SK-N-DZ (cell line): ENCODE measurements at places on chromosomes 2 and 18.

DNA sequence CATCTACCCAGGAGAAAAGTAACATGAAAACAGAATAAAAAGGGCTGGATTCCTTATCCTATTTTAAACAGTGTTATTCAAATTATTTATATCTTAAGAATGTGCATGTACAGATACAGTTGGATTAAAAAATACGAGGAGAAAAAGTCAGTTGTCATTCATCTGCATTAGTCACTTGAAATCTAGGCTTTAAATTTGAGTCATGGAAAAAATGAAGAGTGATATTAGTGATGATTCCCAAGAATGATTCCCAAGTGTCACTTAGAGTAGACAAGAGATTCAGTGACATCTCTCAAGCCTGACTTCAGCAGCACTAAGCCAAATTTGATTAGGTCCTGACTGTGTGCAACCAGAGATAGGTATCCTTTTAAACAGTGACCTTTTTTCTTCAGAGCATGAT lies 394.2 kb downstream of the IRS1 start:
- no peak for DNase-seq

GRCh38 chr2:47485751-47486300 lies 82.9 kb downstream of the MSH2 start:
- no peak for DNase-seq

DNA sequence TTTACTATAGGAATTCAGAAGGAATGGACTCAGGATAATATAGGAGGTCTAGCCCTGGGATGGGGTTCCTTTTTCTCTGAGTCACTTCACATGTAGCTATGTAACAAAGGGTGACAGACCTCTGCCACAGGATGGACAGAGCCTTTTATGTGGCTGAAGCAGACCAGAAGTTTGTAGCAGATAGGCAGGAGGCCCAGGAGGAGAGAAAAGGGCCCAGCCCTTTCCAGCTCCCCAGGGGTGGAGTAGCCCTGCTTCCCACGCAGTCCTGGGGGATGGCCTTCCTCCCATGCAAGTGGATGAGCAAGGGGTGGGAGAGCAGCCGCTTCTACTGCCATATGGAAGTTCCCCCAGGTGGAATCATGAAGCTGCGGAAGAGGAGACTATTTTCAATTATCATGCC lies 40.3 kb downstream of the ARMC9 start:
- no peak for DNase-seq

GRCh38 chr2:42010743-42011298 lies 37.0 kb upstream of the PKDCC start:
- no peak for DNase-seq

- DNase-seq, result no peak
These were observed 77.5 kb upstream of the HK2 start for GRCh38 chr2:74756356-74756890.

GRCh38 chr2:8249141-8249540 lies 432.7 kb upstream of the ID2 start:
- DNase-seq, result no peak

DNA sequence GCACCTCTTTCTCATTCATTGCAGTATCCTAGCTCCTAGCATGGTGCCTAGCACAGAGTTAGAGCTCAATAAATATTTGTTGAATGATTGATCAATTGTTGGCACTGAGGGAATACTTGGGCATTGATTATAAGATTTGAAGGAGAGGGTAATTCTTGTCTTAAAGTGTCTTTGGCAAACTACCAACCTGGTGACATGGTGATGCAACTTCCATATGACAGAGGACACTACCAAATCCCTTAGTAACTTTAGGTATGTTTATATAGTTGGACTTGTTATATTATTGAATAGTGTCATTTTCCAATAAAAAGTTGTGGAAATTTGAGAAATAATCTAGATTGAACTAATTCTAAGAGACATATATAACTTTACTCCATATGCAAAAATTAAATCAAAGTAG lies 58.6 kb upstream of the CHMP1B start:
- DNase-seq, result no peak

GRCh38 chr18:13638719-13639595 lies 87.4 kb downstream of the FAM210A start:
- no peak for DNase-seq

- DNase-seq, result peak; percentile 10
These were observed 563.9 kb downstream of the DCC start for GRCh38 chr18:52903857-52904256.

DNA sequence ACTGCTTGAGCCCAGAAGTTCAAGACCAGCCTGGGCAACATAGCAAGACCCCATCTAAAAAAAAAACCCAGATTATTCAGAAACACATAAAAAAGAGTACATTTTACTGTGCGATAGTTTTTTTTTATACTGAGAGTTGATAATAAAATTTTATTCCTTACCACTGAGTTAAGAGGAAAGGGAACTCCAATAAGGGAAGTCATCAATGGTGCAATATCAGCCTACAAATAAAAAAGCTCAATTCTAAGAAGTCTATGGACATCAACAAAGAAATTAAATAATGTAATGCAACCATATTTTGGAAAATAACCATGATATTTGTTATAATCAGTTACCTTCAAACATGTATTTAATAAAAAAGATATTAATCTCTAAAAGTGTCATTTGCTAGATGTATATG lies 46.6 kb downstream of the PIGN start:
- no peak for DNase-seq

DNA sequence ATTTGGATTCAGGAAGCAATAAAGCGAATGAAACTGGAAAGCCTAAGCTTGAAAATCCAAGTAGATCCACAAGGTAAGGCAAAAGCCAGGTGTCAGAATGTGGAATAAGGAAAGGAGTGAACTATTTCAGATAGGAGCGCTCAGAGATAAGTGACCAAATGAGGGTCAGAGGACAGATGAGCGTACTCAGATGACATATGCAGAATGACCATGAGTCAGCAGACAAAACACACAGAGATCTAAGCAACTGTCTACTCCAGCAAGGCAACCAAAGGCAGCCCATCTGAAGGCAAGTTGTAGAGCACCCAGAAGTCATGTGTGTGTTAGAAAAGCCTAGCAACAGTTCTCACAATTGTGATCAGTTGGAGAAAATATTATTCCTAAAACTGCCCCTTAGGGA lies 548.4 kb upstream of the FSHR start:
- DNase-seq, result no peak

- no peak for DNase-seq
These were observed 73.5 kb downstream of the MGAT5 start for GRCh38 chr2:134327367-134327766.

GRCh38 chr2:109098251-109098920 lies 30.6 kb upstream of the SH3RF3 start:
- no peak for DNase-seq

GRCh38 chr2:172986040-172986439 lies 89.6 kb upstream of the MAP3K20 start:
- DNase-seq, result no peak

- peak; percentile 58 for DNase-seq
These were observed 110.4 kb upstream of the RAB27B start for GRCh38 chr18:54717673-54718407.

GRCh38 chr18:33844232-33844631 lies 266.2 kb downstream of the ASXL3 start:
- DNase-seq, result no peak

DNA sequence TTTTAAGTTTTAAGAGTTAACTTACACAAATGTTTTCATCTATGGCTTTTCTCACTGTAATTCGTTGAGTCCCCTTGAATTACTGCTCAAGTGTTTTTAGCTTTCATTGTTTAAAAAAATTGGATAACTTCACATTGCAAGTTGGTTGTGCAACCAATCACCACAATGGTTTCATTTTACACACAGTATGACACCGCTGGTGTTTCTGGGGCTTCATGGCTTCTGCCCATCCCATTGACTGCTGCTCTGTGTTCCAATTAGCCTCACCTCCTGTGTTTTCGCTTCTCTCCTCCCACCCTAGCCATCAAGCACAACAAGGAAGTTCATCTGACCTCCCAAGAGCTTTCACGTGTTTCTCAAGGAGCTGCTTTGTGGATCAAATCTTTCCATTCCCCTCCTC lies 199.1 kb upstream of the CHAC2 start:
- DNase-seq, result no peak

DNA sequence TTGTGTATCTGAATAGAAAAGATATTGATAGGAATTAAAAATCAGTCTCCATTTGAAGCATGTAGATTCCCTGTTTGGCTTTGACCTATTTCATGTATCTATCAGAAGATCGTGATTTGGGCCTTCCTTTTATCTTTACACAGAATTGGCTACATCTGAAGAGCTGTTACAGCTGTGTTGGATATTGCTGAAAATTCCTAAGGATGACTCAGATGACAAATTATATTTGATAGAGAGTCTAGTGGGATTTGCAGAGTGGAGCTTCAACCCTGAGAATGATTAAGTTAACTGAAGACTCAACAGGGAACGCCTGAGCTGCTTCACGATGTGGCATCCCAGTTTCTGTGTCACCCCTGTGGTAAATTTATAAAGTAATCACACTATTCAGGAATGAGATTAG lies 4.9 kb upstream of the COL3A1 start:
- no peak for DNase-seq

DNA sequence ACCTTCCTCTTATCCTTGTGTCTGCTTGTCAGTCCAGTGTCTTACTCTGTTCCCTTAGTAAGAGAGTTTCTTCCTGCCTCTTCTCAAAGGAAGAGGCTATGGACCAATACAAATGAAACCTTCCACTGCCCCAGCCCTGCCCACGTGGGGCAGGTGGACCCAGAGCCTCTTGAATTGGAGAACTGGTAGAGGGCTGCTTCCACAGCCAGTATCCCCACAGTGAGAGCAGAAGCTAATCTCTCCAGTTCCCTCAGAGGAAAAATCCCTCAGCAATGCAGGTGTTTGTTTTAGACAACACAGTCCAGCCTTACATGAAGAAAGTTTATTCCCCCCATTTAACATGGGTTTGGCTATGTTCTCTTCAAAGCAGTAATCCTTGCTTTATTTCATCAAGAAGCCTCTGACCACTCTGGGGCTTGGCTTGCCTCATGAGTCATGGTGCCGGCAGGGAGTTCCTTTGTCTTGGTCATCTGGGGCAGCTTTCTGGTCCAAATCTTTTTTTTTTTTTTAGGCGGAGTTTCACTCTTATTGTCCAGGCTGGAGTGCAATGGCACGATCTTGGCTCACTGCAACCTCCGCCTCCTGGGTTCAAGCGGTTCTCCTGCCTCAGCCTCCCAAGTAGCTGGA lies 6.5 kb upstream of the CYBRD1 start:
- no peak for DNase-seq

- DNase-seq, result no peak
These were observed 244.5 kb upstream of the EPHA4 start for GRCh38 chr2:221816566-221816965.

- DNase-seq, result no peak
These were observed 101.3 kb upstream of the SALL3 start for GRCh38 chr18:78878335-78878734.

DNA sequence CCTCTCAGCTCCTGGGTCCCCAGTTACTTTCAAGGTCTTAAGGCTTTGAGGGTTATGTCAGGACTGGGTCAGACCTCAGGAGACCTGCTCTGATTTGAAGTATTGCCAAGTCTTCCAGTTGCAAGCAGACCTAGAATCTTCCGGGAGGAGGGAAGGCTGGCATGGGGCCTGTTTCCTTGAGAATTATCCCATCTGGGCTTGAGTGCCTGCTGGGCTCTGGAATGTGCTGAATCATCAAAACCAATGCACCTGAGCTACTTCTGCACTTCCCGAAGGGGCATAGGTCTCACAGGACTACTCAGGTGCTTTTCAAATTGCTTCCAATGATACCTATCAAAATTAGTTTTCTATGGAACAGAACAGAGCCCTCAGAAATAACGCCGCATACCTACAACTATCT lies 327.3 kb downstream of the XIRP2 start:
- DNase-seq, result no peak

DNA sequence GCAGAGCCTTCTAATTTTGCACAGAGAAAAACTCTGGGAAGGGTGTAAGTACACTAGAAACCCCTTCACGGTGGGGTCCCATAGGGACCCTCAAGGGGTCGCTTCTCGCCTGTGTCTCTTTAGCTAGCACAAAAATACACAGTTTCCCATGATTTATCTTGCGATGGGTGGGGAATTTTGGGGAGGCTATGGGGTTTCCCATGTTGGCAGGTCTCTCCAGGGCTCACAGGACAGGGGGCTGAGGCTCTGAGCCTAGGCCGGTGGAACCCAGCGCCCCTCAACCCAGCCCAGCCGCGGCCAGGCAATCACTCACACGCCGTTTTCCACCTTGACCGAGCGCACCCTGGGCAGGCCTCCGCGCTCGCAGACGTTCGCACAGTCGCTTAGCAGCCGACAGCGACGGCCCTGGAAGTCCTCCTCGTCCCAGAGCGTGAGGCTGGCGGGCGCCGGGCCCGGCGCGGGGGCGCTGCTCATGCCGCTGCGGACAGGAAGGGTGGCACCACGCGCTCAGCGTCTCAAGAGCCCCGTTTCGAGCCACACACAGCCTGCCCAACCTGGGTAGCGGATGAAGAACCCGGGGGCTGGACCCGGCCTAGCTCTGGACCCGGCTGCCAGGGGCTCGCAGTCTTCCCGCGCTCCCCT lies 398 bp downstream of the CRYBA2 start:
- DNase-seq, result no peak

- no peak for DNase-seq
These were observed 80.8 kb upstream of the L3MBTL4 start for GRCh38 chr18:6495536-6495935.

GRCh38 chr2:110770959-110771431 lies 38.6 kb downstream of the ACOXL start:
- peak; percentile 4 for DNase-seq

GRCh38 chr2:48586433-48586832 lies 31.2 kb upstream of the GTF2A1L start:
- DNase-seq, result no peak

DNA sequence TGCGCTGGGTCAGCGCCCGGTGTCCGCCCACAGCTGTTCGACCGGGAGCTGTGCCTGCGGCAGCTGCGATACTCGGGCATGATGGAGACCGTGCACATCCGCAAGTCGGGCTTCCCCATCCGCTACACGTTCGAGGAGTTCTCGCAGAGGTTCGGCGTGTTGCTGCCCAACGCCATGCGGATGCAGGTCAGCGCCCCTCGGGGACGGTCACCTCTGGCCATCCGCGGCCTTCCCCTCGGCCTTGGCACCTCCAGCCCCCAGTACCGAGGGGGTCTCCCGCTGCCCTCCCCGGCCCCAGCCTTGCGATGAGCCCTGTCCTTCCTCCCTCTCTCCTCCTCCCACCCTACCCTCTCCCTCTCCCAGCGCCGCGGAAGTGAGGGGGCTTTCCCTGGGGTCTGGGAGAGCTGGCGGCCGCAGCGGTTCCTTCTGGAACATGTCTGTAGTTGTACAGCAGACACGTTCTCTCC lies 53.2 kb upstream of the GPR17 start:
- no peak for DNase-seq

GRCh38 chr2:193837111-193837738 lies 1642.5 kb upstream of the TMEFF2 start:
- DNase-seq, result no peak

GRCh38 chr2:195672674-195673073 lies 15.6 kb downstream of the SLC39A10 start:
- DNase-seq, result no peak

- peak; percentile 62 for DNase-seq
These were observed at the start of gene LTBP1 for GRCh38 chr2:32946314-32947075. Gene LTBP1, plus strand, starts transcription at chr2:32946953. Its CDS starts 372 bp downstream, at chr2:32947325.

DNA sequence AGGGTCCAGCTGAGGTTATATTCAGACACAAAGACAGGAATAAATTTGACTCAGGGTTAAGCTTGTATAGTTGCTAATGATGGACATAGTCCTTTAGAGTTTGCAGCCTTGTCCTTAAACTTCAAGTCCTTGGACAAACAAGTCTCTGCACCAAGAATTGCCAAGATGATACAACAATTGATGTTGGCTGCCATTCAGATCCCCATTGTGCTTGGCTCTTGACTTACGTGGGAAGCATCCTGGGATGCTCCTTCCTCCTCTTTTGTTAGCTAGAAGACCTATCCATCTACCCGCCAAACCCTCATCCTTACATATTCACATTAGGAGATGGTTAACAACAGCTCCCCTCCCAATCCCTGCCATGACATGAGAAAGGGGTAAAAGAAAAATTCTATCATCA lies 115.6 kb downstream of the RDH14 start:
- DNase-seq, result no peak
